Pulmonary artery endothelial cell (primary cell): ENCODE measurements at places on chromosomes 2 and 18.

DNA sequence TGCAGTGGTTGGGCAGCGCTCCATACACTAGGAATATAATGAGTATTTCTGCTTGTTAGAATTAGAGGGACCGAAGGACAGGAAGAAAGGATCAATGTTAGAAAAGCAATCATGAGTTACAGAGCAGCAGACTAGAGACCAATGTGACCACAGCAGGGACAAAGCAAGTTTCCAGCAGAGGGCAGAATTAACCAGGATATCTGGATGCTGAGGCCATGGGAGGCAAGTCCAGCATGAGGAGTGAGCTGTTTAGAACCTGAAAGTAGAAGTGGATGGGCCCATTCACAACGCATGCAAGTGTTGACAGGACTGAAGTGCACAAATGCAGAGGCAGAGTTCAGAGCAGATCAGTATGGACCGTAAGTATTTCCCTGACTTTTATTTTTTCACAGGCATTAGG is 910.4 kb upstream of the GYPC start:
- DNase-seq = no peak

GRCh38 chr2:182428476-182428875 is 1.6 kb upstream of the PDE1A start:
- no peak for DNase-seq

DNA sequence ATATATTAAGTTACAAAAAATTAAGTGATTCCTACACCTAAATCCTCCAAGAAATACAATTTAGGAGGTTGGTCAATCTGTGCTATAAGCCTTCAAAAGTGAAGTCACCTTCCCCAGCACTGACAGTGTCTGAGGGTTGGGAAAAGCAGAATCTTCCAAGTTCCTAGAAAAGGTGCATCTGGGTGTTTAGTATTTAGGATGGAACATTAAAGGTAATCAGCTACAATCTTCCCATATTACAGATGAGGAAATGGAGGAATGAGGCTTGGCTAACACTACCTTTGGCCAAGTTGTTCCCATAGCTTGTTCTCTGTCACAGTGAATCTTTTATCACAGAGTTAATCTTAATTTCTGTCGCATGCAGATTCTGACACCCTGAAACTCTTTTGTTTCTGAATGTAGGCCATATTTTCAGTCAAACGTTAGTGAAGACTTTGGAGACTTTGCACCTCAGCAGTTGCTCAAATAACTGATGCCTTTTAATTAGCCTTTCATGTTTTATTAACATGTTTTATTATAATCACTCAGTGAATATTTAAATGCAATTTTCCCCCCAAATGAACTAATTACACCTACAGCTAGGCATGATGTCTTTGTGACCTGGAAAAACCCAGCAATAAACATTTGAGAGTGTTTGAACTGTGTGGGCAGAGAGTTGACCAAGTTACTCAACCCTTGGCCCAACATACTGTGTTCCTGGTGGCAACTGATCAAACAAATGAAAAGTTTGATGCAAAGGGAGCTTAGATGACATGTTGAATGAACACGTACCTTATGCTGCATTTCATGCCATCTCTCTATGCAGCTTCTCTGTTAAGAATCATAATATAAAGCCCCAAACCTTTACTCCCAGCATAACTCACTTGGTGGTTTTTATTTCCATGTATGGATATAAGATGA is 17.6 kb downstream of the FN1 start:
- DNase-seq = no peak

- DNase-seq = peak; percentile 5
Observed at GRCh38 chr18:58529714-58530354, 99.1 kb downstream of the ALPK2 start.

GRCh38 chr2:240135706-240136012 is 446 bp downstream of the COPS9 start:
- no peak for DNase-seq

DNA sequence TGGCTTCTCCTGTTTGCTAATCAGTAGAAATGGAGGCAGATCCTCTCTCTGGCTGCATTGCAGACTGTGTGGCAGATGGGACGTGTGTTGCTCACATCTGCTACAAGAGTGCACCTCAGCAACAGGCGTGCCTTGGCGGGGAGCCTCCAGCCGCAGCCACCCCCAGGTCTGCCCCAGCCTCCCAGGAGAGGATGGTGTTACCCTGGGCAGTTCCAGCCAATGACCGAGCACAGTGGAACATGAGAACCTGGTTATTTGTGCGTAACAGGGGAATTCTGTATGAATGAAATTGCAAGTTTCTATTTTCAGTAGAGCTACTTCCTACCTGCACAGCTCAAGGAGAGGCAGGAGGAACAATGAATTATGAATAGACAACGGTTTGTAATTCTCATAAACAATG is 130.6 kb upstream of the CBLN2 start:
- DNase-seq = no peak

DNA sequence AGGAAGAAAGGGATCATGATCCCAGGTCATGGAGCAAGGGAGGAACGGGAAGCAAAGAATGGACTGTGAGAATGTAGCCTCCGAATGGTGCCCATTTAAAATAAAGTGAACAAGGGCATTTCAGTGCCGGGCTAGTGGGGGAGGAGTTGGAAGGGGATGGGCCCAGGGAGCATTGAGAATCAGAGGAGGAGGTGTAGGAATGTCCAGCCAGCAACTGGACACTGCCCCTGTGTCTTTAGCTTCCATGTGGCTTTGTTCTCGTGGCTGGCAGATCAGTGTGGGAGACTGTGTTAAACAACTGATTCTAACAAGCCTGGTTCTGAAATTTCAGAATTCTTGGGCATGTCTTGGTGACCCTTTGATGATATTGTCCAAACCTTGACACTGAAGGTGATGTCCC is 1.4 kb upstream of the RNF103 start:
- DNase-seq = no peak

- DNase-seq = no peak
Observed at GRCh38 chr2:109218087-109218791, 89.2 kb downstream of the SH3RF3 start.

GRCh38 chr2:184830531-184830930 is 232.2 kb downstream of the ZNF804A start:
- DNase-seq = no peak

DNA sequence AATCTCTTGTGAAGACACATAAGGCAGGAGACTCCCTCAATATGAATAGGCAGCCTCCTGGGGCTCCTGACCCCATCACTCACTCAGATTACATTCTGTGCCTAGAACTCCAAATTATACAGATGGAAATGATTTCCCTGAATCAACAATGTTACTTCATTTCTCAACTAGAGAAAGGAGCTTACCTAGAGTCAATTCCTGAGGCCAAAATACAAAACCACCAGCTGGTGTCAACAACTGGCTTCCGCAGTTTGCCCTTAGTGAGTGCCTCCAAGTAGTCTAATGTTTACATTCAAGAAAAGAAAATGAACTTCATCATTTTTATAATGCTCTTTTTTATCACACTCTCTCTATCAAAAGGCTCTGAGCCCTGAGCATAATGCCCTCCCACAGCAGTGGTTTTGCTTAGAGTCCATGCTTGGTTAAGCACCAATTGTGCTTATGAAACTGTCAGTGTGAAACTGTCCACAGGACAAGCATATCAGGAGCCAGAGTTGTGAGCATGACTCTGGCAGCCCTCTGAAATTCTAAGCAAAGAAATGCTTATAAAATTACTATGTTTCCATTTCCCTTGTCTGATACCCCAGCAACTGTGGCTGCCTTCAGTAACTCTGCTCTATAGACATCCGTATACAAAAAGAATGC is 305.7 kb upstream of the PKDCC start:
- no peak for DNase-seq
